ENCODE measurements at places on chromosomes 16 and 17.

DNA sequence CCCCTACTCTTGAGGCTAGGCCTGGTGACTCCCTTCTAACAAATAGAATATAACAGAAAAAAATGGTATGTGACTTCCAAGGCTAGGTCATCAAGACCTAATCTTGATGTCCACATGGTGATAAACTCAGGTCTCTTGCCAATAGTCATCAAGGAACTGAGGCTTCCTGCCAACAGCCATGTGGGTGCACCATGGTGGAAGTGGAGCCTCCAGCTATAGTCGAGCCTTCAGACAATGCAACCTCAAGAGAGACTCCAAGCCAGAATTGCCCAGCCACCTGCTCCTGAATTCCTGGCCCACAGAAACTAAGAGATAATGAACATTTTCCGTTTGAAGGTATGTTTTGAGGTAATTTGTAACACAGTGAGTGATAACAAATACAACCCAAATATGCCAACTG, 55.9 kb upstream of the SREBF1 start:
- peaks cover 44% of the 10 kb centered on the region for H3K36me3 ChIP-seq
- no peaks in the 10 kb centered on the region for H3K27me3 ChIP-seq
- no peak for DNase-seq
- H3K4me1 ChIP-seq, result peaks cover 2% of the 10 kb centered on the region
- no peak overlapping the region for H3K27ac ChIP-seq

- no peak for DNase-seq
- no peaks in the 10 kb centered on the region for H3K36me3 ChIP-seq
These were observed 42.8 kb upstream of the RAI1 start for GRCh38 chr17:17638467-17638866.

GRCh38 chr16:75415169-75415905, 18.0 kb downstream of the CFDP1 start:
- no peaks in the 10 kb centered on the region for H3K27me3 ChIP-seq
- no peak for DNase-seq
- H3K4me1 ChIP-seq, result peaks cover 2% of the 10 kb centered on the region
- H3K36me3 ChIP-seq, result peaks cover 26% of the 10 kb centered on the region
- H3K4me3 ChIP-seq, result no peak overlapping the region
- no peak overlapping the region for H3K27ac ChIP-seq

DNA sequence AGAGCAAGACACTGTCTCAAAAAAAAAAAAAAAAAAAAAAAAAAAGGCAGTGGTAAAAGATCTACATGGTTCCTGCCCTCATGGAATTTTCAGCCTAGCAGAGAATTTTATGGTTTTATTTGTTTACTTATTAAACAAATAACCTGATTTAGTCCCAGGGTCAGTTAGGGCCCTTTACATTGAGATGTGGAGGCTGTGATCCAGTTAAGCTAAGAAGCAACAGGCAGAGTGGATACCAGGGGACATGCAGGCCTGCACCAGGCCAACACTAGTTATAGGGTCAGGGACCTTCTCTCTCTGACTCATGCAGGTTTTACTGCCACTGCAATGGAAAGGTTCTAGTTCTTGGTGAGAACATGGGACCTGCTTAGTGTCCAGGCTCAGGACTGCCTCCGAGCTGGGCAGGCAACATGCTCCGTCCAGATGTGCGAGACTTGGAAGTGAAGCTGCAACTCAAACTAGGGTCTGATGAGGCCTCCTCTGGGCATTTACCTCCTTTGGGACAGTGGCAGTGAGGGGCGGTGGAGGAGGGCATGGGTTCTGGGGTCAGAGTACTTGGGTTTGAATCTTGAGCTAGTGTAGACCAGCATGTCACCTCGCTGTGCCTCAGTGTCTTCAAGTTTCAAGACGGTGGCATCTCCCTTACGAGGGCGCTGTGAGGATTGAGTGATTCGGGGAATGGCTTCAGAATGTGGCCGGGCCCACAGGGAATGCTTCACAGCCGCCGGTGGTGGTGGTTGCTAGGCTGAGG, 301.8 kb downstream of the CPPED1 start:
- no peak overlapping the region for H3K4me3 ChIP-seq
- H3K27ac ChIP-seq, result no peak overlapping the region
- H3K36me3 ChIP-seq, result no peaks in the 10 kb centered on the region
- no peaks in the 10 kb centered on the region for H3K27me3 ChIP-seq
- no peaks in the 10 kb centered on the region for H3K4me1 ChIP-seq

DNA sequence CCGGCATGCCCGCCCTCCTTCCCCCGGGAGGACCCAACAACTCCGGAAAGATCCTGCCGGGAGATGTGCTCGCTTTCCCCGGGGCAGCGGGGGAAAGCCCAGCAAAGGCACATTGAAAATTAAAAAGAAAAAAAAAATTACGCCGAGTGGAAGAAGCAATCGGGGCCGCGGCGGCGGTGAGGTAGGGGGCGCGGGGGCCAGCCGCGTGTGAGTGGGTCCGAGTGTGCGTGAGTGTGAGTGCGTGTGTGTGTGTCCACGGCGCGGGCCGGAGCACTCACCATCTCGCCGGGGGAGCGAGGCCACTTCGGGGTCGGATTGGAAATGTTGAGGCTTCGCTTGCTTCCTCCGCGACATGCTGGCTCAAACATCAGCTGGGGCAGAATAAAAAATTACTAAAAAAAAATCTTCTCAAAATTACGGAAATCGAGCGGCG, at the start of gene SALL1:
SALL1 (minus strand) TSS at position 383 of the 433 bp plus-strand sequence; CDS start at position 354, 29 bp downstream.
- H3K27me3 ChIP-seq, result peaks cover 91% of the 10 kb centered on the region
- H3K27ac ChIP-seq, result no peak within 1 kb of the TSS
- H3K4me1 ChIP-seq, result peaks cover 2% of the 10 kb centered on the region
- no peak for DNase-seq

DNA sequence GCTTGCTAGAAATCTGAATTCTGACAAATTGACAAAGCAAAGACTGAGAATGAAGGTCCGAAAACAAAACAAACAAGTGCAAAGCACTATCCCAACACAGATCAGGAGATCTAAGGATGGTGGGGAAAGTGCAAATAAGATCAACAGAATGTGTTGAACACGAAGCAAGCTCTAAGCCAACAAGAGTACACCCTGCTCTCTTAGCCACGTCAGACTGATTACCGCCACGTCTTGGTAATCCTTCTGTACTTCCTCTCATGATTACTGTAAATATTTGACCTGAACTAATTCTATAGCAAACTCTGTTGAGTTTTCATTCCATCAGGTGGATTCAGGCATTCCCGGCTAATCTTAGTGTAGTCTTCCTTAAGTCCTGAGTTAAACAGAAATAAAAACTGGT, 34.3 kb upstream of the ERCC4 start:
- no peak overlapping the region for H3K27ac ChIP-seq
- H3K4me3 ChIP-seq, result no peak overlapping the region
- H3K27me3 ChIP-seq, result peaks cover 4% of the 10 kb centered on the region
- no peaks in the 10 kb centered on the region for H3K4me1 ChIP-seq

- H3K27ac ChIP-seq, result no peak overlapping the region
- H3K36me3 ChIP-seq, result no peaks in the 10 kb centered on the region
- DNase-seq, result no peak
- H3K4me3 ChIP-seq, result no peak overlapping the region
- H3K4me1 ChIP-seq, result peaks cover 28% of the 10 kb centered on the region
These were observed 15.3 kb upstream of the SEC14L1 start for GRCh38 chr17:77125432-77125901.
